ENCODE measurements at places on chromosomes 6 and 20.

- DNase-seq = peak; percentile 74
Measured at GRCh38 chr6:28880894-28881780, 42.6 kb downstream of the TRIM27 start.

DNA sequence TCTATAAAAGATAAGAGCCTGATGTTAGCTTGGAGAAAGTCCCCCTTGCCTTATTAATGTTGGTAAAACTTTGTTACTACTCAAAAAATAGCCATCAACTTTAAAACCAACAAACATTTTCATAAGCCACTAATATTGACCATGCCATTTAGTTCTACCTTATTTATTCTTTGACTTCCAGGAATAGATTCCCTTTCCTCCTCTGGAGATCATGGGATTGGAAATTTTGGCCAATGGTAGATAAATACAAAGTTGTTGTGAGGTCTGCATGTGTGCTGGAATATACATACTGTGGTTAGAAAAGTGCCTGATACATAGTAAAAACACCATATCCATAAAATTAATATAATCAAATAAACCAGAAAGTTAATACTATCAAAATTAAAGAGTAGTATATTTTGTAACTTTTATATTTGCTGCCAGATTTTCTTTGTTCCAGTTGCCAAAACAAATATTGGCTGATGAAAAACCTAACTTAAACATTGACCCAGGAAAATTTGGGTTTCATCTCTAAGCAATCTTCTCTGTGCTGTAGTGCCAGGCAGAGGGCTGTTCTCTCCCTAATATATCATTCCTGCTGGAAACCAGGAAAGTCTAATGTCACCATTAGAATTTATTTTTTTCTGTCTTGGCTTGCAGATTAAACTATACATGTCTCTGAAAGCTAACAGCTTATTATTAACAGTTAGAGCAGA is 169.1 kb downstream of the NKAIN2 start:
- DNase-seq = no peak

DNA sequence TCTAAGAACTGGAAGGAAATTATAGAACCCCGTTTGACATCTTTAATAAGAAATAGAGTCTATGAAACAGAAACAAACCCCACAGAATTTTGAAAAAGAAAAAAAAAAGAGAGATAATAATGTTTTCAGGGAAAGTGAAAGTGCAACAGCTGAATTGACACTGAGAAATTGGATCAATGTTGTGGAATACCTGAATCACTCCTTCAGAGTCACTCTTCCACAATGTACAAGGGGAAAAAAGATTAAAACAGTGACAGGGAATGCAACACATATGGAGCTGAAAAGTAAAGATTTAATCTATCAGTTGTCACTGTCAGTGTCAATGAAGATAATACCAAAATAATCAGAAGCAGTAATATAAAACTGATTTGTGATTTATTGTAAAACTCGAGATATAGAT is 520.8 kb upstream of the HS3ST5 start:
- DNase-seq = no peak

DNA sequence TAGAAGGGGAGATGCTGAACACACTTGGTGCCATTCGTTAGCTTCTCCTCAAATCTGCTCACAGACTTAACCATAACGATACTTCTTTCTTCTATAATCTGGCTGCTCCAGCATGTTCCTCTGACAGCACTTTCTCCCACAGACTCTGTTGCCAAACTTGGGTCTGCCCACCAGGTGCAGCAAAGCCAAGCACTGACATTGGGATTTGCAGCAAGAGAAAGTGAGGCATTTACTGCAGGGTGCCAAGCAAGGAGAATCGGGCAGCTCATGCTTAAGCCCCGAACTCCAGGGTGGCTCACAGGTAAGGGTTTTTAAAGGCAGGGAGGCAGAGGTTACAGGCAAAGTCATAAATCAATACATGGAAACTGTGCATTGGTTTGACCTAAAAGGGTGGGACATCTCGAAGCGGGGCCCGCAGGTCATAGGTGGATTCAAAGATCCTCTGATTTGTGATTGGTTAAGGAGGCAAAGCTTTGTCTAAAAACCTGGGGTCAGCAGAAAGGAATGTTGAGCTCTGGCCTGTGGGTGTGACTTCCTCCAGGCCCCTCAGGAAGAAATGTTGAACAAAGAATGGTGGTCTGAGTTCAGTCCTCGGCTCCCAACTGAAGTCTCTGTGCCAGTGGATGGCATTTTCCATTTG is 25.1 kb upstream of the PNPLA1 start:
- peak; percentile 62 for DNase-seq

DNA sequence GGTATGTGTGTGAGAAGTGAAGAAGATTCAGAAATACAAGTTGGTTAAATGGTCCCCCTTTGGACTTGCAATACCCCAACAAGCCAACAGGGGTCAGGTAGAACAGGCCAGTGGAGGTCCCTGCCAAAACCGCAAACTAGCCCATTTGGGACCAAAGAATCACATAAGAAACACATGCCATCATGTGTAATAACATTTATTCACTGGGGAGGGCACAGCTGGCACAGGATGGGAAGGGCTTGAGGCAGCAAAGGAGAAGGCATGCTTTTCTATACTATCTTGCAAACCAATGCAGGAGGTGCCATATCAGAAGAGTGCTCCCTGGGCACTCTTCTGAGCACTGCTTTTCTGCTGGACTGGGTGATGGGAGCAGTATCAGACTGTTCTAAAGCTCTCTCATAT is 116.1 kb upstream of the TRAF3IP2 start:
- DNase-seq = peak; percentile 66

DNA sequence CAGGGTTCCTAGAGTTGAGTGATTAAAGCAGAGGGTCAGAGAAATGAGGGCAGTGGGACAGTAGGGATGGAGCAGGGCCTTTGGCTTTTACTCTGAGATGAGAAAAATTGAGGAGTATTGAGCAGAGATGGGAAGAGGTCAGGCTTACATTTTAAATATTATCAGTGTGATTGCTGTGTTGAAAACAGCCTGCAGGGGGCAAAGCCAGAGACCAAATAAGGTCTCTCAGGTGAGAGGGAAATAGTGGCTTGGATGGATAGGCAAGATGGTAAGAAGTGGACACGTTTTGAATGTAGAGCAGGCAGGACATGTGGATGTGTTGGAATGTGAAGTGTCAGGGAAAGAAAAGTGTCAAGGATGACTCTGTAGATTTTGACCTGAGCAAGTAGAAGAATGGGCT is 105.0 kb upstream of the MAP3K7 start:
- DNase-seq = no peak

DNA sequence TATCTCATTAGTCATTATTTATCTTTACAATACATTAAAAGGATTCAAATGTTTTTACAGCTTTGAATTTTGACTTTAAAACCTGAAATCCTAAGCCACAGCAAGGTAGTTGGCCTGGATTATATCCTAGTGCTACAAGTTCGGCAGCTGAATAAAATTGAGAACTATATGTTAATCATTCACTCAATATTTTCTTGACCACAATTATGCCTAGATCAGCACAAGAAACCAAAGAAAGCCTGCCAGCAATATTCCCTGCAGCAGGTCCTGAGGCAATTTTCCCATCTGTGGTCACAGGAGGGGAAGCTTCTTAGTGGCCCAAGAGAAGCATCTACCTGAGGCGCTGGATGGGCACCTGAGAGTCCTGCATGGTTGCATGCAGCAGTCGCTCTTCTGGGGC is 183.5 kb downstream of the GMDS start:
- no peak for DNase-seq

GRCh38 chr6:127096167-127096566 is 22.3 kb upstream of the RSPO3 start:
- no peak for DNase-seq

DNA sequence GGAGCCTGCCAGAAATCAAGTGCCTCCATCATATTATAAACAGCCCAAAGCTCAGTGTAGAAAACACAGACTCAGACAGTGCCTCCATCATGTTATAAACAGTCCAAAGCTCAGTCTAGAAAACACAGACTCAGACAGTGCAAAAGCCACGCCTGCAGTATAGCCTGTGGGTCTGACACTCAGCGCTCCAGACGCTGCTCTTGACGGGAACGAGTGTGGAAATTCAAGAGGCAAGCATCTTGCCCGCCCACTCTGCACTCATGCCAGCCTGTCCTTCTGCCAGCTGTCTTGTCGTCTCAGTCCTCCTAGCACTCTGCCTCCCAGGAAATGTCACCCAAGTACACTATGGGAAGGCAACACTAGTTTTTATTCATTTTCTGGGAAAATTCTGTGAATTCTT is 274.2 kb upstream of the CDH4 start:
- no peak for DNase-seq

DNA sequence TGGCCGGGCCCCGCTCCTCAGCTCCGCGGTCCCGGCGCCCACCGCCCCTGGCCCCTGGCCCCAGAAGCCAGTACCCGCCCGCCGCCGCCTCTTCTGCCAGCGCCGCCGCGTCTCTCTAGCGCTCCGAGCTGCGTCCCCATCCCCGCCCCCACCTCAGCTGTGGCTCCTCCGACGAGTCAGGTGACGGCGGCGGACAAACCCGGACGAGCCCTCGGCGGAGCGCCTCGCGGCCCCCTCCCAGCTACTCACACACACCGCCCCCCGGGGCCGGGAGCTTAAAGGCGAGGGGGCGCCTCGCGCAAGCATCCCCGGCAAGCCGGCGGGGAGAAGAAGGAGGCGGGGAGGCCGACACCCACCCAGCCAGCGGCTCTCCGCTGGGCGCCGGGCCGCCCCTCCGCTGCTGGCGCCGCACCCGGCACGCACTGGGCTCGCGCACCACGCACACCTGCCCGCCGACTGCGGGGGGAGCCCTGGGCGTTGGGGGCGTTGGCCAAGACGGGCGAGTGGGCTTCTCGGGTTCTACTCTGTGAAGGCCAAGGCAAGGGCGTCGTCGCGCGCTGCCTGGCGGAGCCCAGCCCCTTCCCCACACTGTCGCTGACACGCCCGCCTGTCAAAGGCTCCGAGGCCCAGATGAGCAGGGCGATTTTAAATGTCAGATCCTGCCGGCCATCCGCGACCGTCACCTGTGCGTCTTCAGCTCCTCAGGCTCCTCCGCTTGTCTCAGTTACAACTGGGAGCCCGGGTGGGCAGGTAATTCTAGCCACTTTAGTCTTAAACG is at the start of gene SNAP91:
Gene SNAP91, minus strand, starts transcription at position 132 of the 778 bp plus-strand sequence. CDS start 1,174 bp downstream, outside the sequence.
- no peak for DNase-seq

GRCh38 chr6:75906871-75907270 is 157.8 kb downstream of the MYO6 start:
- no peak for DNase-seq

DNA sequence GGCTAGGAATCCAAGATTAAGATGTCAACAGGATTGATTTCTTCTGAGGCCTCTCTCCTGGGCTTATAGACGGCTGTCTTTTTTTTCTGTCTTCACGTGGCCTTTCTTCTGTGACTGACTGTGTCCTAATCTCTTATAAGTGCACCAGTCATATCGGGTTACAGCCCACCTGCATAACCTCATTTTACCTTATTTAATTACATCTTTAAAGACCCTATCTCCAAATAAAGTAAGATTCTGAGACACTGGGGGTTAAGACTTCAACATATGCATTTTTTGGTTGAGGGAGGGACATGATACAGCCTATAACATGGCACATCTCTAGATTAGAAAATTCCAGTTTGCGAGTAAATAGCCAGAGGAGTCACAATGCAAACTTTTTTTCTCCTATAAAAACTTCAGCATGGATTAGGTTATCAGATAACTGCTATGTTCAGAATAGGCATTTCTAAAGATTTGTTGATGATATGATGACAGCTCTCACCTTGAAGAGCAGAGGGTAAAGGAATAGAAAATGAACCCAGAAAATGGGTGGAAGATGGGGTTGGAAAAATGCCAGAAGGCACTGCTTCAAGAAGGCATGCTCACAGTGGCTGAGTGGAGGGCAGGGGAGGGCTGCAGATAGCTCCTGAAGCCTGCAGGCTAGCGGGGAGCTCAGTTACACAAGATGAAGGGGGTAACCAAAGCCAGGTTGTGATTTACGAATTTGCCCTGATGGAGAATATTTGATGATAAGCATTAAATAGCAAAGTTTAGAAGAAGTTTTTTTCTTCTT is 8.7 kb upstream of the PDE7B start:
- DNase-seq = no peak

GRCh38 chr6:126477678-126478077 is 137.8 kb downstream of the CENPW start:
- no peak for DNase-seq

DNA sequence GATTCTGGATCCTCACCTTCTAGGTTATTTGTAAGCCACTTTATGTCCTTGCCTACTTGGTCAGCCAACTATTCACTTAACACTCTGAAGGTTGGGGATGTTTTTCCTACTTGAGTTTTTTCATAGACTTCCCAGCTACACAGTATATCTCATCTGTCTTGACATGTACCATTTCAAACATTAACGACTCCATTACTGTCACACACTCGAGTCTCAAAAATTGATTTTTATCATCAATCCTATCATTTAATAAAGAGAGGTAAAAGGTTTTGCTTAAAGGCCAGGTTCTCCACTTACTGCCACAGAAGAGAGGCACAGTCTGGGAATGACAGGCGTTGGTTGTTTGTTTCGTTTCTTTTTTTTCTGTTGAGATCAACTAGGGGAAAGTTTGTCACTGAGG is 38.2 kb upstream of the LAMP5 start:
- no peak for DNase-seq

Data from K562 (cell line).